Stimulated activated CD4-positive, alpha-beta T cell treated with anti-CD3 and anti-CD28 coated beads, Interleukin-1b, Interleukin-23, amount 100 ng/mL, for 48 hours (primary cell): ENCODE measurements at places on chromosomes 13 and 19.

GRCh38 chr13:113743366-113744195 lies 15.4 kb upstream of the TMEM255B start:
- DNase-seq: no peak

DNA sequence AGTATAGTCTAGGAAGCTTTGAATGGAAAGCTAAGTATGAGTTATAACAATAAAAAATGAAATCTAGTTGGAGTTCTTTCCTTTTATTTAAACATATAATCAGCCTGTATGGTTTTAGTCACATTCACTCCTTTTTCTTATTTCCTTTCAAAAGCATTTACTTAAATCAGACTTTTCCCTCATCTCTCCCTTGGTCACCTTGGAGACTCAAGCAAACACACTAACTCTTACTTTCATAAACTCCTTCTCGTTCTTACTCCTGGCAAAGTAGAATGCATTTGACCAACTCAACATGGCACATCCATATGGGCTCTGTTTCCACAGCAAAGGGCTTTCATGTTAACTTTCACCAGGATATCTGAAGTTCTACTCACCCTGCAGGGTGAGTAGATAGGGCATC lies 400.0 kb downstream of the LMO7 start:
- DNase-seq: no peak

- DNase-seq: no peak
Measured at GRCh38 chr19:49851456-49852259, 699 bp downstream of the PTOV1 start.

GRCh38 chr19:15476325-15476724 lies 3.0 kb downstream of the PGLYRP2 start:
- DNase-seq: no peak

- no peak for DNase-seq
Measured at GRCh38 chr19:50741179-50741933, 18.2 kb downstream of the CLEC11A start.

GRCh38 chr19:49534632-49535385 lies 7.0 kb downstream of the RCN3 start:
- no peak for DNase-seq

DNA sequence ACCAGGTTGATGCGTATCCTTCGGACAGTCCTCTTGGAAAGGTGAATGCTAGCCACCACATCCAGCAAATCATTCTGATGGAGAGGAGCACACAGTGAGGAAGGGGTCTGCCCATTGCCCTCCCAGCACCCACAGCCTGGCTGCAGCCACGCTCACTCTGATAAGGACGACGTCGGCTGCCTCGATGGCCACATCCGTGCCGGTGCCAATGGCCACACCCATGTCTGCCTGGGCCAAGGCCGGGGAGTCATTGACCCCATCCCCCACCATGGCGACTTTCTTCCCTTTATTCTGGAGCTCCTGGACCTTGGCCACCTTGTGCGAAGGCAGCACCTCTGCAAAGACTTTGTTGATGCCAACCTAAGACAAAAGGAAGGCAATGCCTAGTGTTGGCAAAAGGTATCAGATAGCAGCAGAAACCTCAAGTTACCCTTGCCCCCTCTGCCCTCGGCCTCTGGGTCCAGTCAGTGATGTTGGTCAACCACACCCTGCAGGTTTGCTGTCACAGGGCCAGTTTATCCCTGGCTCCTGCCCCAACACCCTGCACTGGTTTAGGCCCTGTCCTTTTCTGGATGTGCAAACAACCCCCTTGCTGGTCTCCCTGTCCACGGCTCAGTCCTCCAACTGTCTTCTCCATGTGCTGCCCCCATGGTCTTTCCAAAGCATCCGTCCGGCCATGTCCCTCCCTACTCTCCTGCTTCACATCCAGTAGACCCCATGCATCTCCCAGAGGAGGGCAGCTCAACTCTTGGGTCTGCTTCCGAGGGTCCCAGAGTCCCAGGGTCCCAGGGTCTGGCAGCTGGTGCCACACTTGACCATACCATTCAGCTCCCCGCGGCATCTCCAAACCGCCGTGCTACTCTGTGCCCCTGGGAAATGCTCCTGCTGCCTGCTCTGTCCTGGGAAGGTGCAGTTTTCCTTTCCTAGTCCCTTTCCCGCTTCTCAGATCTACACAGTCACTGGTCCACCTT lies 73.6 kb downstream of the ATP7B start:
- no peak for DNase-seq

GRCh38 chr19:10339380-10339960 lies at the start of gene ICAM3:
TSS of gene ICAM3 (minus strand) at chr19:10339624. CDS start at chr19:10339614, 10 bp downstream.
- peak; percentile 70 for DNase-seq

DNA sequence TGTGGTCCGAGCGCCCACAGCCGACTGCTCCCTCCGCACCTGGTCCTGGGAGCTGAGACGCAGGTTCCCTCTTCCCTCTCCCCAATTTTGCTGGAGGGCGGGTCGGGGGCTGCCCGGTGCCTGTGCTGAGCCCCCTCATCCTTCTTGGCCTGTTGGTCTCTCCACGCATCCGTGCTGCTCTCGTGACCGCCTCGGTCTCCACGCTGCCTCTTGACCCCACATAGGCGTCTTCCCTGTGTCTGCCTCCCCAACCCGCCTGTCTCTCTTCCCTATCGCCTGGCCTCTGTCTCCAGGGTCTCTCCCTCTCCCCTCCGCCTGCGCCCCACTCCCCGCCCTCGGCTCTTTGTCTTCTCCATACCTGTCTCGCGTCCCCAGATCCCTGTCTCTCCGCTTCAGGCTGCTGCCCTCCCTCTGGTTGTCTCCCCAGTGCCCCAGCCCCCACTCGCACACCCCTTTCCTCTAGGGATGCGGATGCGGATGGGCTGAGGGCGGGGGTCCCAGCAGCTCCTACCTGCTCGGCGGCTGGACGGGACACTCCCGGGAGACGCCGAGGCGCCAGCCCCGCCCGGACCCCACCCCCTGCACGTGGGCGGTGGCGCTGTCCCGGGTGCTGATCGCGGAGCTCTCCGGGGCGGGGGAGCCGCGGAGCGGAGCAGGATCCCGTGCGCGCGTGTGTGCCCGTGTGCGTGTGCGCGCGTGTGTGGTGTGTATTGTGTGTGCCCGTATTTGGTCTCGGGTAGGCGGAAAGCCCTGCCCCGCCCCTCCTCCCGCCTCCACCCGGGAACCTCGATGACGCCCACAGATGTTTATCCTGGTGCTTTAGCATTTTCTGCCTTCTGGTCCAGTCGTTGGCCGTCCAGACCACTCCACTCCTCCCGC lies at the start of gene SYT5:
TSS of gene SYT5 (minus strand) at position 684 of the 879 bp plus-strand sequence. CDS start 1,248 bp downstream, outside the sequence.
- peak; percentile 49 for DNase-seq

GRCh38 chr13:46665248-46665632 lies 112.3 kb downstream of the LRCH1 start:
- DNase-seq: no peak

DNA sequence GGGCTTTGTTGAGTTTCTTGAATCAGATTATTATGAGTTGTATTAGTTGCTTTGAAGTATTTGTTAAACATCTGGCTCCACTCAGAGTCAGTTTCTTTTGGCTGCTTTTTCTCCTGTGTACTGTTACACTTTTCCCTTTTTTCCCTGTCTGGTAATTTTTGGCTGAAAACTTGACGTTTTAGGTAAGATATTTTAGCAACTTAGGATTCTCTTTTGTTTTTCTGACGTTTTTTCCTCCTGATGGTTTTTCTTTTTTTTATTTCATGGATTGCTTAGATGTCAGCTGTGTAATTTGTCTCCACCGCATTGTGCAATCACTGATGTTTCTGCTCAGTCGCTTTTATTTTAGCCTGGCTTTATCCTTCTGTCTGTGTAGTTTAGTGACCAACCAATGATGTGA lies 20.7 kb downstream of the RFC3 start:
- no peak for DNase-seq

GRCh38 chr13:85631801-85632200 lies 167.4 kb downstream of the SLITRK6 start:
- no peak for DNase-seq
